LHCN-M2 (cell line): ENCODE measurements at places on chromosomes 16 and 17. TPM values are rescaled to one million over a fixed set of nuclear protein-coding genes. Genes with fewer than 3 reads are reported as not detected.

The CSF3 gene
- total RNA-seq = 5.1 and 6.7 TPM in 2 replicates

The NPW gene
- 1.3 TPM in 2 replicates for total RNA-seq

The MYH3 gene
- total RNA-seq = 0.19 and 0.40 TPM in 2 replicates

- no peak for DNase-seq
These were observed 191.8 kb downstream of the SNX29 start for GRCh38 chr16:12168074-12169000.

DNA sequence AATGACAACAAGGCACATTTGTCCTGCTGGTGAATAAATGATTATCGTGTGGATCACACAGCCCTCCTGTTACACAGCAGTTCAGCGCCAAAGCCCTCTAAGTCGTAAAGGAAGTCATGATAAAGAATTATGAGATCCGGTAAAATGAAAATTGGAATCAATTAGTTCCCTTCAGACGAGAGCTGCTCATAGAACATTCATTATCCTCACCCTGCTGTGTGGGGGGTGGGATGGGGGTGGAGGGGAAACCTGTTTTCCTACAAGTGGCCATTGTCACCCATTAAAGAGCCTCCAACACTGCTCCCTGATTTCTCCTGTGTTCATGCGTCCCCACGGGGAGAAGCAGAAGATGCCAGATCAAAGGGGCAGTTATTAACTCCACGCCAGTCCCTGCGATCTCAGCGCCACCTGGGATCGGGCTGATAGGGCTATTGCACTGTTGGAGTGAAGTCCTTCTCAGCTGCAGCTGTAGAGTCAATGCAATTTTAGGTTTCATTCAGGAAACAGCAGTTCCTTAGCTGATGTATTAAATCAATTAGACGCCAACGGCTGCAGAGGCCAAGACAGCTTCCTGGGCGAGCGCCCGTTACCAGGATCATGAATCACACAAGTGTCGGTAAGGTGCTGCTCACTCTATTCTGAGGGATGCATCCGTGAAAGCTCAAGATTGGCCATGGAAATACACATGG, 19.2 kb upstream of the CACNG4 start:
- peak; percentile 20 for DNase-seq
